ENCODE measurements at places on chromosomes 6 and 20.

DNA sequence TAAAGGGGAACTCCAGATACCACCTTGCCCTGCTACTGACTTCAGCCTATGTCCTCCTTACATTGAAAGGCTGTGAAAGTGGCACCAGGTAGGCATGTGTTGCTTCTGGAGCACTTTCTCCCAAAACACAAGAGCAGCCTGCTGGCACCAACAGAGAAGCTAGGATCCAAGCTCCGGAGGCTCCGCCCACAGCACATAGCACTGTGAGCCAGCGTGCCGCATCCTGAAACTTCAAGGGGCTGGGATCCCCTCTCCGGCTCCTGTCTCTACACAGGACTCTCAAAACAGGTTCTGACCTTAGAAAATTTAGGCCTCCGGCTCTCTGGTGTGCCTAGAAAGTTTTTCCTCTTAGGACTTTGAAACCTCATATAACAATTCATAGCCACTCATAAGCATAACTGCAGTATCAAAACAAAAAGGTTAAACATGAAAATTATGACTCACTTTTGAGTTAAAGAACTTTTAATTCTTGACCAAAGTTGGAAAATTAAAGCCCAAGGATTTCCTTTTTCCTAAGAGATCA is 41.1 kb downstream of the EZR start:
- no peak for DNase-seq

DNA sequence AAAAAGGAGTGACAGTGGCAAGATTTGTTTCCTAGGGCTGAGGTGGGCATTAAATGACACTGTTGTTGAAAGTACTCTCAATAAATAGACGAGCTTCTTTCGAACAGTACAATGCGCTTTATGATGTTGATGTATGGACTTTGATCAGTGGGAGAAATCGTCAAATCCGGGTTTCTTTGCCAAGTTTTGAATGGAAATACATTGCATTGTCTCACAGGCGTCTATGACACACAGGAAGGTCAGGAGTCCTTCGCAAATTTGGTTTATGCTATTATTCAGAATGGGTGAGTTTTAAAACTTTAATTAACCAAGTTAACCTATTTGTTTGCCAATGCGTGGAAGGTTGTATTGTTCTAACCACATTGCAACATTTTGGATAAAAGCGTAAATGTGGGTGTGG is 547.3 kb upstream of the SLC35B3 start:
- DNase-seq, result no peak

- DNase-seq, result no peak
These were observed 22.9 kb downstream of the DHX35 start for GRCh38 chr20:38985060-38985459.

DNA sequence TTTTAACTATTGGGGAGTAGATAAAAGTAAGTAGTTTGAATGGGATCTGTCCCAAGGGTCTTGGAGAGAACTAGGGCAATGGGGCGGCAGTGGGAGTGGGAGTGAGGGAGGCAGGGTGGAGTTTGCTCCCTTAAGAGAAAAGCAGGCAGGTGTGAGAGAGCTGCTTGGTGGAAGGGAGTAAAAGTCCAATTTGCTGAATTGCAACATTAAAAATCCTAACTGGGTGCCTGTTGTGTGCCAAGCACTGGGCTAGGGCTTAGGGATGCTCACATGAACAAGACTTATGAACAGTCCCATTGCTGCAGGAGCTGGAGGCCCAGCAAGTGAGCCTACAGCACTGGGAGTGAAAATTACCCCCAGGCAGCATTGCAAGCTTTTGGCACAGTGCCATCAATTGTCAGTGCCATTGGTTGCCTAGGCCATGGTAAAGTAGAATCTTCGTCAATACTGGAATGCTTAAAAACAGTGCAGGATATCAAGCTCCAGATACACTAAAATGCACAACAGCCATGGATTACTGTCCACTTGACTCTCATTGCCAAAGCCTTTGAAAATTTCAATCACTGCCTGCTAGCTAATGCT is 277.7 kb upstream of the JARID2 start:
- DNase-seq, result no peak

GRCh38 chr6:36920049-36920448 is 34.3 kb downstream of the C6orf89 start:
- no peak for DNase-seq

GRCh38 chr6:84460491-84460890 is 233.0 kb upstream of the CEP162 start:
- DNase-seq, result no peak

DNA sequence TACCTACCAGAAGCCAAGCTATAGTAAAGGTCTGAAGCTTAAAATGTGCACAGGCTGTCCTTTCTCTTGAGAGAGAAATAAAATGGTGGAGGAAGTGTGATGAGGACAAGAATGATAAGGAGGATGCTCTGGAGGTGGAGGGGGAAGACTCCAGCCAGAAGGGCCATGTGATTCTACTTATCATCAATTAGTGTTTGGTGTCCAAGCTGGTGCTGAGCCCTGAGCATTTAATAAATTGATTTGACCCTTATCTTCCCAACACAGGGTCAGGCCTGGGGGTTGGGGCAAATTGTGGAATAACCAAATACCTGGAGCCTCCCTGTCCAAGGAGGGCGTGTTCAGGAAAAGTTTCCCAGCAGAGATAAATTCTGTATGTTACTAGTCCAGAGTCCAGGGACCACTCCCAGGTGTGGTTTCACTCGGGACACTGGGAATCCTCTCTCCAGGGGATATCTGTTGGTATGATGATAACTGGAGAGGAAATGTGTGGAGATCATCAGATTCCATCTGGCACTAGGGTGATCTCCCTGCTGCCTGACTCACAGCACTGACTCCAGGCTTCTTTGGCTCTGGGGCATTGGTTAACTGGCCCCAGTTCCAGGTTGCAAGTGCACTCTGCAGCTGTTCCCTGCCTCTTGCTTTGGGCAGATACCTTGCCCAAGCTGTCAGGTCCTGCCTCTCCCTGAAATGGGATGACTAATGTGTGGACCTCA is 3.8 kb upstream of the MYBL2 start:
- DNase-seq, result no peak

DNA sequence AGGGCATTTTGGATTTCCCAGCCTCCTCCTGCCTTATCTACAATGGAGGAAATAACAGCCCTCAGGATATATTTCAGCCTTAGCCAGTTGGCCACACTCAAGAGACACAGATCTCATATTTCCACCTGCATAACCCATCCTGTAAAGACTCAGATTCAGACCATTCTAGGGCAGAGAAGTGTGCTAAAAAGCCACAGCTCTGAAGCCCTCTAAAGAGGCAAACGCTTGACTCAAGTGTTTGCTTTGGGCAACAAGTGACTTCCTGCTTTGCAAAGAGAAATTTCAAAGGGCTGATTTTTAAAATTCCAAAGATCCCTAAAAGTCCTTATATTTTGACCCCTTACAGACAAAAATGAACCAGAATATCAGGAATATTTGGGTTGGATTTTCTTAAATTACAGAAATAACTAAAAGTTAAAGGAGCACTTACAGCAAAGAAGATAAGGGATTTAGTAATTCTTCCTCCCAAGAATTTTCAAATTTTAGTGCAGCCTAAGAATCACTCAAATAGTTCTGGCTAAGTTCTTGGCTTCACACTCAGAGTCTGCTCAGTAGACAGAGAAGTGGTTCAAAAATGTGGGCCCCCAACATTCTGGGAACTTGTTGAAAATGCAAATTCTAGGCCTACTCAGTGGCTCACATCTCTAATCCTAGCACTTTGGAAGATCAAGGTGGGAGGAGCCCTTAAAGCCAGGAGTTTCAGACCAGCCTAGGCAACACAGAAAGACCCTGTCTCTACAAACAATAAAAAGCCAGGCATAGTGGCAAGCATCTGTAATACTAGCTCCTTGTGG is 18.9 kb upstream of the ADGRF5 start:
- DNase-seq, result no peak

DNA sequence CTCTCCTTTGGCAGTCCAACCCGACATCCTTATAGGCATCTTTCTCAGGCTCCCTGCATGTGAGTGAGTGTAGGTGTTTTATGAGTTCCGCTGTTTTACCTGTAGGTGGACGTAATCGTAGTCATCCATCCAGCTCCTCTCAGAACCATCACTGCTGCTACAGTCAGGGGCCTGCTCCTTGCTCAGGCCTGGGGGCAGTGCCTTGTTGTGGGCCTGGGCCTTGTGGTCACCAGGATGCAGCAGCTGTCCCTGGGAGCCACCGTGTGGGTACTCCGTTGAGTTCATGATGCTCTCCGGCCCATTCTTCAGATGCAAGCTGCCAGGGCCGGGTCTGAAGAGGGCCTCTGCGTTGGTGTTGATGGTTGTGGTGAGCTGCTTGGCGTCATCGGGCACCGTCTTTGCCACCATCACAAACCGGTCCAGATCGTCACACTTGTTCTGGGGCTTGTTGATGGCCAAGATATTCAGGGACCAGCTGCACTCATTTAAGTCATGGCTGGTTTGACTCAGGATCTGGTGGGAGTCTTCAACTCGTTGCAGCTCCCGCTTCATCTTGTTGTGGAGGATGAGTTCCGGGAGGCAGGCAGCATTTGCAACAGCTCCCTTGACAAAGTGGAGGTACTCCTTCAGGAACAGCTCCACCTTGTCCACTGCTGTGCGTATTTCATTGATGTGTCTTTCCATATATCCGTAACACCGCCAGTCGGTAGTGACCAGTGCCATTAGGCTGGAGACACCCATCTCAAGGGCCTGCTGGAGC is 42.4 kb downstream of the NEDD9 start:
- DNase-seq, result no peak

- no peak for DNase-seq
These were observed 192.0 kb downstream of the ERMARD start for GRCh38 chr6:169943241-169944060.

DNA sequence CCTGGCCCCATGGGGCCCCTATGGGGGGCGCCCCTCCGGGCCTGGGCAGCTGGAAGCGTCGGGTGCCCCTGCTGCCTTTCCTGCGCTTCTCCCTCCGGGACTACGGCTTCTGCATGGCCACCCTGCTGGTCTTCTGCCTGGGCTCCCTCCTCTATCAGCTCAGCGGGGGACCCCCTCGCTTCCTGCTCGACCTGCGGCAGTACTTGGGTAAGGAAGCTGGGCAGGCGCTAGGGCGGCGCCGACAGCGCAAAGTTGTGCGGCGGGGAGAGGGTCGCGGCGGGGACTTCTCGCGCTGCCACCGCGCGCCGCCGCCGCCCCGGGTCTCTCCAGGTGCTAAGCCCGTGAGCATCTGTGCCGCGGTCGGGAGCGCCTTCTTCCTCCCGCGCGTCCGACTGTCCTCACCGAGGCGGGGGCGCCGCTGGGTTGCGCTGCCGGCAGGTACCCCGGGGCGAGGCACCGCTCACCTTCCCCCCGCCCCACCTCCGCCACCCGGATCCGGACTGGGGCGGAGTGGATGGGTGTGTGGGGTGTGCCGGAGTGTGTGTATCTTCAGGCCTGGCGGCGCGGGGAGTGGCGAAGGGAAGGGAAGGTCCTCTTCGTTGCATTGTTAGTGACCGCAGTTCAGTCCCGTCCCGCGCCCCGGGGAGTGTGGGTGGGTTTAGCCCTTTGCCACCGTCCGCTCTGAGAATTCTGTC is 788 bp downstream of the UST start:
- DNase-seq, result no peak

DNA sequence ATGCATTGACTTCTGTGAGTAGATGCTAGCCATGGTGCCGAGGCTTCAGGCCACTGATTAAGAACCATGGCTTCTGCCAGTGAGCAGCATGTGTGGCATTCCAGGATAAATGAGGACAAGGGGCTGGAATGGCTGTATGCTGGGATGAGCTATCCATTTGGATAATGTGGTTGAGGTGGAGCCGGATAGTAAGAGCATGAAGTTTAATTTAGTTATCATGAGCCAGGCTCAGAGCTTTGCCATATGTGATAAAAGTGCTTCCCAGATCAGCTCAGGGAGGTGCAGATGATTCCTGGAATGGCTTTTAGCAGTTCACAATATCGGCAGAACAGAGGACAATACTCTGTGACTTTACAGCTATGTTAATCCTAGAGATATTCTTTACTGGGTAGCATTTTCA is 34.6 kb upstream of the RNF8 start:
- DNase-seq, result no peak

DNA sequence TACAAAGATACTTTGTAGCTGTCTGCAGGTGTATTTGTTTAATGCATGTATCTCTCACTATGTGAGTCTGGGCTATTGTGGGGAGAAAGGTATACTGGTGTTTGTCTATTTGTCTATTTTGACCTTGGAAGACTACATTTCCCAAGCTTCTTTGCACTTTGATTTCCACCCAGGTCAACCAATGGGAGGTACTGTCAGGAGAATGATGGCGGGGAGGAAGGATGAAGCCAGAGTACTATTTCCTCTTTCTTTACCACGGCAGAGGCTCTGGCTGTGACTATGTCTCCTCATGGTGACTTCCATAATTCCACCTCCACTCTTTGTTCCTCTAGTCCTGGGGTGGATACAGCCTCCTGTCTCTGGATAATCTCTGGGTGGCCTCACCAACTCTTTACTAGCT is 23.1 kb downstream of the LBP start:
- DNase-seq, result no peak

GRCh38 chr6:15331143-15331542 is 85.3 kb downstream of the JARID2 start:
- no peak for DNase-seq

- DNase-seq, result no peak
These were observed 411.5 kb downstream of the PKHD1 start for GRCh38 chr6:51675922-51676275.

DNA sequence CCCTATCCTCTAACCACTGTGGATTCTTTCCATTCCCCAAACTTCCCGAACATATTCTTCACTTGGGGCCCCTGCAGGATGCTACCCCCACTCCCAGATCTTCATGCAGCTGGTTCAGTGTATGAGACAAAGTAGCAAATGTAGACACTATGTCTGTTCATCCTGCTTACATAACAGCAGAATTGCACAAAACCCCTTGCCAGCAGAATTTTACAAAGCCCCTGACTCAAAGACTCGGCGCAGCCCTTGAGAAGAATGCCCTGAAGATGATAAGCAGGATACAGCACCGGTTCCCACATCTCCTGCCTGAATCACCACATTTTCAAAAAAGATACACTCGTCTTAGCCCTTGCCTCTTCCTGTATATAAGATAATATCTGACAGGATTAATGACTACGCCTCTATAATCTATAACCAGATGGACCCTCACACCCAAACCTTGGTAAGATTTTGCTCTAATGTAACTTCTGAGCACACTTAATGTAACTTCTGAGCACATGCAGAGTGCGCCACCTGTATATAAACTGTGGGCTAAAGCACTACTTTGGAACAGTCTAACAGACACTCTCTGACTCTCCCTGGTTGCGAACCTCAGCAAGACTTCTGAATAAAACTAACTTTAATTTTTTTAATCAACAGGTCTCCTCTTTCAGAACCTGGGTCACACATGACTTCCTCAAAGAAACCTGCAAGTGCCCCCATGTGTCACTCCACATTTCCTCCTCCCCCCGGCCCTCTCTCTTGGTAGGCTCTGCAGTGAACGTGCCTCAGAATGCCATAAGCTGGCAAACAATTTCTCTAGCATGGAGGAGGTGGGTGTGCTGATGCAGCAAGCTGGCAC is 28.7 kb downstream of the RALGAPA2 start:
- no peak for DNase-seq

- DNase-seq, result no peak
These were observed 2.6 kb downstream of the TCF15 start for GRCh38 chr20:607476-607875.

- no peak for DNase-seq
These were observed 47.6 kb upstream of the NOTCH4 start for GRCh38 chr6:32271429-32271828.

Measured in activated naive CD4-positive, alpha-beta T cell (primary cell).